ENCODE measurements at places on chromosomes 16 and 17.

DNA sequence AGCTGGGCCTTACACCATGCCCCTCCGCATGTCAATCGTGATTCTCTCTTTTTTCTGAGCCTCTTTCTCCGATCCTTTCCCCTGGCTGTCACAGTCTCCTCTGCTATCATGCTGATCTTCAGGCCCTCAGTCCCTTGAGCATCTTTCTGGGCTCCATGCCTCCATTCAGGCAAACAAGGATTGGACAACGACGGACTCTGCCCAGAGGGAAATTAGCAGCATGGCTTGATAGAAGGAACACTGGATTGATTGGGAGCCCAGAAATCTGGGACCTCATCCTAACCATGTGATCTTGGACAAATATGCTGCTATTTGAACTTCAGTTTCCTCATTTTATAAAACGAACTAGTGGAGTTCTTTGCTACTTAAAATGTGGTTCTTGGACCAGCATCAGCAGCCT is 19.6 kb upstream of the PHF12 start:
- DNase-seq: no peak

DNA sequence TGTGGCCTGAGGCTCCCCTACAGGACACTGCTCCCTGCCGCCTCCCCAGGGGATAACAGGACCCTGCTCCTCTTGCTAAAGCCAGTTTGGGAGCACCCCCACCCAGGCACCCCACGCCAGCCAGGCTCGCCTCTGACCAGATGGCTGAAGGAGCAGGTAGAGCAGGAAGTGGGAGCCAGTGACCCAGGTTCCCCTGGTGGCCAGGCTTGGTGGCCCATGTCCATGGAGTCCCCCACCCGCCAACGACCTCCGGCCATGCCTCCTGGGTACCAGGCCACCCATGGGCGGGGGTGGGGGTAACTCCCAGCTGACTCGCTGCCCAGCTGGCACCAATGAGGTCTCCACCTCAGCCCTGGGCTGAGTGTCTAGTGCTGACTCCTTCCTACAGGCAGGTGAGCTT is 10.0 kb downstream of the BCAR1 start:
- no peak for DNase-seq

DNA sequence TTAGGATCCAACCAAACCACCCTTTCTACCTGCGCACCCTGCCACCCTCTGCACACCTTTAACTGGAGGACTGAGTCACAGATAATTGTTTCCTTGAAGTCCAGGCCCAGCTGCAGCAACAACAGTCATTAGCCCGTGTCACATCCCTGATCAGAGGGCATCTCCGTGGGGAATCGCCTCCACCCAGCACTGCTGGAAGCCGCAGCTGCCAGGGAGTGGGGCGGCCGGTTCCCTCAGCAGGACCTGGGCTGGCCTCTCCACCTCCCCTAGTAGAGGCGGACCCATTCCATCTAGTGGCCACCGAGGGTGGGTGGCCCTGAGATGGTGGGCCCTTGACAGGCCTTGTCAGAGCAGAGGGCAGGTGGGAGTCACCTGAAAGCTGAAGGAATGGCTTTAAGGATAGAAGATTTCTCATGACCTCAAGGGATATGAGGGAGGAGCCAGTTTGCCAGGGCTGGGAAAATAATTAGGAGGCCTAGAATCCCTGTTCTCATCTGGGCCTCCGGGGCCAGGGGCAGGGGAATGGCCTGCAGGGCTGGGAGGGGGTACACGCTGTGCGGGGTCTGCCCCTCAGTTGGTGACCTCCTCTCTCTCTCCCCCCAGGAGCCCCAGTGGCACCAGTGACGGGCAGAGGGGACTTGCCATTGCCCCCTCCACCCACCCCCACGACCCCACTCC is 6.2 kb downstream of the PRSS53 start:
- no peak for DNase-seq

DNA sequence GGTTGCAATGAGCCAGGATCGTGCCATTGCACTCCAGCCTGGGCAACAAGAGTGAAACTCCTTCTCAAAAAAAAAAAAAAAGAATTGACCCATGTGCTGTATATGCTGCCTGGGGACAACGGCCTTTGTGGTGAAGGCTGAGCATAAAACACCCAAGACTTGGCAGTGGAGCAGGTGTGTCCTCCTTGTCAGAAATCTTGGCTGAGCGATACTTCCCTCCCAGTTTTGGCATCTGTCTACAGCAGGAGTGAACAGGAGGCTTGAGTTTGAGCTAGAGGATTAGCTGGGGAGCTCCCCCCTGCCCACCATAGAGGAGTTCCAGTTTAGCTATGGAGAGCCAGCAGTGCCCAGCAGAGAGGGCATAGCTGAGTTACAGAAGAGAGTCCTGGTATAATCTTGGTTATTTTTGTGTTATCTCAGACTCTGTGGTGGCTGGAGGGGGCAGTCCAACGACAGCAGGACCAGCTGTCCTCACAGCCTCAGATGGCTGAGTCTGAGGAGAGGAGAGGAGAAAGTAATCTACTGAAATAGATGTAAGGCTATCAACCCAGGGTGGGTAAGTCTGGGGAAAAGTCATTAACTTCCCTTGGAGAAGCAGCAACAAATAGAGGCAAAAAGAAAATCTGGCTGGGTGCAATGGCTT is 18.4 kb downstream of the SP2 start:
- DNase-seq: no peak

GRCh38 chr17:59505610-59506276 is 59.7 kb upstream of the DHX40 start:
- no peak for DNase-seq

DNA sequence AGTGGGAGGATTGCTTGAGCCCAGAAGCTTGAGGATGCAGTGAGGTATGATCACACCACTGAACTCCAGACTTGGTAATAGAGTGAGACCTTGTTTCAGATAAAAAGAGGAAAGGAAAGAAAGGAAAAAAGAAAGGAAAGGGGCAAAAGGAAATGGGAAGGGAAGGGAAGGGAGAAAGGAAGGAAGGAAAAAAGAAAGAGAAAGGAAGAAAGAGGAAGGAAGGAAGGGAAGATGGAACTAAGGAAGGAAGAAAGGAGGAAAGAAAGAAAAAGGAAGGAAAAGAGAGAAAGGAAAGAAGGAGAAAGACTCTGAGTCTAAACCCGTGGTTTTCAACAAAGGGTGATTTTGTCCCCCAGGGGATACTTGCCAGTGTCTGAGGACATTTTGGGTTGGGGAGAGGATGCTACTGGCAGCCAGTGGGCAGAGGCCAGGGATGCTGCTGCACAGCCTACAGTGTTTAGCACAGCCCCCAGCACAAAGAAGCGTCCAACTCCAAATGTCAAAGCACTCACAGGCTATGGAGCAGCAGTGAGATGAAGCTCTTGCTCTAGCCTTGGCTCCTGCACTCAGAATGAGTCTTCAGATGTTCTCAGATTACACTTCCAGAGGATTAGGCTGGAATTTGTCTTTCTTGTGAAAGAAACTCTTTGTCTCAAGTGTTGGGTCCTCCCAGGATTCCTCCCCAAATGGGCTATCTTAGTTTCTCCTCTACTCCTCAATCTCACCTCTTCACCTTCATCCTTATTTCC is 64.2 kb downstream of the BMERB1 start:
- no peak for DNase-seq

- DNase-seq: peak; percentile 34
These were observed 27.3 kb upstream of the CBFA2T3 start for GRCh38 chr16:89004209-89004831.

GRCh38 chr17:1592751-1593629 is 30.4 kb upstream of the PITPNA start:
- DNase-seq: no peak

DNA sequence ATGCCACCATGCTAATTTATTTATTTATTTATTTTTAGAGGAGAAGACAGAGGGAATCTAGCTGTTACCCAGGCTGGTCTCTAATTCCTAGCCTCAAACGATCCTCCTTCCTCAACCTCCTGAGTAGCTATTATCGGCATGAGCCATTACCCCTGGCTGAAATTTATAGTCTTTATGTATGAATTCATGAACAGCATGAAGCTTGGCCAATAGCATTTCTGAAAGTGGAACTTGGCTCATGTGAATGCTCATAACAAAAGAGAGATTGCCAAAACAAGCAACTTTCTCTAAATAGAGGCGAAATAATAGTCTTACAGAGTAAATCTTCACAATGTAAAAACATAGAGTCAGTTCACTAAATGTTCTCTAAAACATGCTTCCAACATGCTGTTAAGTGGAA is 30.1 kb upstream of the SMURF2 start:
- no peak for DNase-seq

GRCh38 chr16:22103441-22103840 is 11.1 kb downstream of the VWA3A start:
- no peak for DNase-seq

GRCh38 chr16:58850019-58850677 is 116.0 kb upstream of the GOT2 start:
- DNase-seq: no peak

DNA sequence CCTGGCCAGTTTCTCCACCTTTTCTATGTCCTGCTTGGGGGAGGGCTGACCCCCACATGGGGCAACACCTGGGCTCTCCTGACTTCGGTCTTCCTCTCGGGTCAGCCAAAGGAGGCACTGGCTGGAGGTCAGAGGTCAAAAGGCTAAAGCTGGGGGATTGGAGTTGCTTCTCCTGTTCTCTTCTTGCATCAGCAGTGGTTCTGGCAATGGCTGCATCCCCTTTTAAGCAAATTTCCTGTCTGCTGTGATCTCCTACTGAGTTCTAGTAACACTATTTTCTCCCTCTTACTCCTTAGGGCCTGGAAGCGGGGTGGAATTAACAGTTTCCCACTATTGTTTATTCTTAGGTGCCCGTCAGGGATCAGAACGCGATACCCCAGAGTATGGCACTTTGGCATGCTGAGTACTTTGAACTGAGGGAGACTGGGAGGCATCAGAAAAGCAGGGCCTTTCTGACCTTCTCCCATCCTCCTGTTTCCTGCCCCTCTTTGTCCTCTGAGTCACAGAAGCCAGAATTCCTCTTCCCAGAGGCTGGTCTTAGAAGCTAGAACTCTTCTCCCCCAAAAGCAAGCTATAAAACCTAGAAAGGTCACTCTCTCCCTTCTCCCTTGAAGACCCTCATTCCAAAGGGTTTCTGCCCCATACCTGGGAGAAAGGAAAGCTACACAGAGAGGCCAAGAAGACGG is 268.2 kb downstream of the STX8 start:
- DNase-seq: no peak

- DNase-seq: no peak
These were observed 6.3 kb downstream of the SNX20 start for GRCh38 chr16:50674831-50675230.

DNA sequence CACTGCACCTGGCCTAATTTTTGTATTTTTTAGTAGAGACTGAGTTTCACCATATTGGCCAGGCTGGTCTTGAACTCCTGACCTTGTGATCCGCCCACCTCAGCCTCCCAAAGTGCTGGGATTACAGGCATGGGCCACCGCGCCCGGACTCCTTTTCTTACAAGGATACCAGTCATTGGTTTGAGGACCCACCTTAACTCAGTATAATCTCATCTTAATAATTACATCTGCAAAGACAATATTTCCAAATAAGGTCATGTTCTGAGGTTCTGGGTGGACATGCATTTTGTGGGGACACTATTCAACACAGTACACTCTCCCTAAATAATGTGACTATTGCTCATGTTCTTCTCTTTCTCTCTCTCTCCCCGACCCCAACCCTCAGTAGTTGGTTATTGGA is 63.7 kb downstream of the ERCC4 start:
- no peak for DNase-seq

DNA sequence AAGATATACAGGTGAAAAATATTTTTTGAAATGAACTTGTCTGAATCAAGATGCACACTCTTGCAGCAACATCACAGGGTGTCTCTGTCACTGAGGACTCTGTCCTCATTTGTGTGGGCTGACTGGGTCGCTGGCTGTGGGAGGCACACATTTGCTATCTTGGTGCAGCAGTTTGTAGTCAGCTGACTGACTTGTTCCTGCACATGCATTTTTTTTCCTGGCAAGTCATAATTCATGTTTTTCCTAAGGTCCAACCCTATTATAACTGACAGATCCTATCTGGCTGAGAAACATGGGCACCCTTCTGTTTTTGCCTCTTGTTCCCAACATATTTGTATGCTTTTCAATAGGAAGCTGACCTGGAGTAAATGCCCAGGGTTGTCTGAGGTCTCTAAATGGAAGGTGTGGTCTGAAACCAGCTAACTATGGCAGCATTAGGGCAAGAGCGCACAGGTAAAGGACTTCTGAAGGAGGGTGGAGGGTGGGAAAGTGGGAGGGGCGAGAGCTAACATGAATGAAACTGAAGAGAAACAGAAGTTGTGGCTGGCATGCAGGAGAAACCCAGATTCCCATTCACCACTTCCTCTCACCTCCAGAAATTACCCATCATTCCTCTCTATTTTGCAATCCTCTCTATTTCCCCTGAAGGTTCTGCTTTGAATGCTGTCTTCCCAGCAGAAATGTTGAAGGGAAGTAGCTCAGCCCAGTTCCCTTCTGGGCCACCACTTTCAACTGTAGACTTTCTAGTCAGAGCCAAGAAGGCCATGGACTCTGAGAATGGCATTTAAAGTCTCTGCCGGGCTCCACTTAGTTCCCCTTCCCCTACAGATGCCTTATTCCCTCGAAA is 166.1 kb downstream of the PRKCA start:
- no peak for DNase-seq

DNA sequence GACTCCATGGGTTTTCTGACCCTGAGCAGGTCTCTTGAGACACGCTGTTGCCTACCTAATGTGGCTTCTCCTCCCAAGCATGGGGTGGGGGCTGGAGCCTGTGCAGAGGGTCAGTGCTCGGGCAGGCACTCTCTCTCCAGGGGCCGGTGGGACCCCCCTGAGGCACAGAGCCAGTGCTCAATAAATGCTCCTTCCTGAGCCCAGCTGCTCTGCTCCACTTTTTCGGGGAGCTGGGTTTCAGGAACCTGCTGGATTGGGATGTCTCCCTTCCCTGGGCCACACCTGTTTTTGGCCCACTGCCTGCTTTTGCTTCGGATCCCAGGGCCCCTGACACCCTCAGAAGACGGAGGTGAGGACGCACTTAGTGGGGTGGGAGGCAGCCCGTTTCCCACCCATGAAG is 1.3 kb upstream of the TRIM65 start:
- DNase-seq: no peak

- no peak for DNase-seq
These were observed 19.5 kb downstream of the TOM1L2 start for GRCh38 chr17:17952691-17953090.

DNA sequence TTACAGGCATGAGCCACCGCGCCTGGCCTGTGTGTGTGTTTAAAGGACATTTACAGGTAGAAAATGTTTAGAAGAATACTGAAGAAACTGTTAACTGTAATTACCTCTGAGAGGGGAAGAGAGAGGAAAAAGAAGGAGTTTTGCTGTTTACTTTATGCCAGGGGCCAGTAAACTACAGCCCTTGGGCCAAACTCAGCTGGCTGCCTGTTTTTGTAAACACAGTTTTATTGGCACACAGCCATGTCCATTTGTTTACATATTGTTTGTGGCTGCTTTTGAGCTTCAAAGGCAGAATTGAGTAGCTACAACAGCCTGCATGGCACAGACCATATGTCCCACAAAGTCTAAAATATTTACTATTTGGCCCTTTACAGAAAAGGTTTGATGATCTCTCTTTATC is 76.4 kb downstream of the GPR139 start:
- DNase-seq: no peak

- no peak for DNase-seq
These were observed 19.9 kb upstream of the SLC16A5 start for GRCh38 chr17:75067856-75068255.

- peak; percentile 85 for DNase-seq
These were observed 277.2 kb upstream of the CCL2 start for GRCh38 chr17:33977729-33978514.

All from NCI-H526 treated with DMSO at 0.1 percent for 48 hours (cell line).